ENCODE measurements at places on chromosomes 2 and 18.

GRCh38 chr2:31256611-31257382 is 22.8 kb downstream of the EHD3 start:
- DNase-seq = no peak

DNA sequence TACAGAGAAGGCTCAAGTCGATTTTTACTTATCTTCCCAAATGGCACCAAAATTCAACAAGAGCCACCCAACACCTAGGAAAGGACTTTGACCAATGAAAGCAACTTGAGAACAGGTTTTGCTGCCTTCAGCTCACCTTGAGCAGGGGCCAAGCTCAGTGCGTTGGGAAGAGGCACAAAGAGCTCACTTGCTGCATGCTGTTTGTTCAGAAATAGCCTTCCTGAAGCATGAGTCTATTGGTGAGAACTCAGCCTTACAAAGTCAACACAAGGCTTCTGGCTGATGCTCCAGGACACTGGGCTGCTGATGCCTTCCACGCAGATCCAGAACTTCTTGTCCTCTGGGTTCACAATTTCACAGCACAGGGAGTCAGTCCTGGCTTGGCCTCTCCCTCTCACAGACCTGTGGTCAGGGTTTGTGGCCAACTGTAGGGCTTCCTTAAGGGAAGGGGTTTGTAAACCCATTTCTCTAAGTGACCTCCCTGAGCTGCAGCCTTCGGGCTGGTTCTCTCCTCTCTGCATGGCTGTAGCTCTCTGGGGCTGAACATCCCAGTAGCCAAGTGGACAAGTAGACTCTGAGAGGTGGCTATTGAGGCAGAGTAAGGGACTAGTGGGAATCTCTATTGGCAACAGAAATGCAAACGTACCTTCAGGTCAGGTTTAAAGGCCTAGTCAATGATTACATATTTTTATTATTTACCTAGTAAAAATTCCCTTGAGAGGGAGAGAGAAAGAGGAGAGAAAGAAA is 124.7 kb upstream of the GATA6 start:
- no peak for DNase-seq

DNA sequence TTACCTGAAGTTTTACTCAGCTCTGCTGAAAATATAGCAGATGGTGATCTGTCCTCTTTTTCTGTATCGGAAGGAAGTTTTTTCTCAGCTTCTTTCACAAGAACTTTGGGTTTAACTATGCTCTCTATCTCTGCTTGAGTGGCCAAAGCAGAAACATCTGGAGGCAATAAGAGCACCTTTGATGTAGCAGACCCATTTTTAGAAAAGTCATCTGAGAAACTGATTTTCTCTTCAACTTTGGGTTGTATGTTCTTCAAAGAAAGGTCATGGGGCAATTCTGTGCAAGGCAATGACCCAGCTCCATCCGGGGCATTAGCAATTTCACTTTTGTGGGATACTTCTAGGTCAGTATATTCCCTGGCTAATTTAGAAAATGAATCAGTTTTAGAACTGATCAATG is 25.2 kb downstream of the RTN4 start:
- no peak for DNase-seq

- DNase-seq = no peak
Measured at GRCh38 chr2:222427646-222428301, 3.4 kb downstream of the SGPP2 start.

GRCh38 chr2:84652431-84652830 is 136.1 kb downstream of the DNAH6 start:
- DNase-seq = no peak

- no peak for DNase-seq
Measured at GRCh38 chr18:9846162-9846925, 39.4 kb upstream of the TXNDC2 start.

DNA sequence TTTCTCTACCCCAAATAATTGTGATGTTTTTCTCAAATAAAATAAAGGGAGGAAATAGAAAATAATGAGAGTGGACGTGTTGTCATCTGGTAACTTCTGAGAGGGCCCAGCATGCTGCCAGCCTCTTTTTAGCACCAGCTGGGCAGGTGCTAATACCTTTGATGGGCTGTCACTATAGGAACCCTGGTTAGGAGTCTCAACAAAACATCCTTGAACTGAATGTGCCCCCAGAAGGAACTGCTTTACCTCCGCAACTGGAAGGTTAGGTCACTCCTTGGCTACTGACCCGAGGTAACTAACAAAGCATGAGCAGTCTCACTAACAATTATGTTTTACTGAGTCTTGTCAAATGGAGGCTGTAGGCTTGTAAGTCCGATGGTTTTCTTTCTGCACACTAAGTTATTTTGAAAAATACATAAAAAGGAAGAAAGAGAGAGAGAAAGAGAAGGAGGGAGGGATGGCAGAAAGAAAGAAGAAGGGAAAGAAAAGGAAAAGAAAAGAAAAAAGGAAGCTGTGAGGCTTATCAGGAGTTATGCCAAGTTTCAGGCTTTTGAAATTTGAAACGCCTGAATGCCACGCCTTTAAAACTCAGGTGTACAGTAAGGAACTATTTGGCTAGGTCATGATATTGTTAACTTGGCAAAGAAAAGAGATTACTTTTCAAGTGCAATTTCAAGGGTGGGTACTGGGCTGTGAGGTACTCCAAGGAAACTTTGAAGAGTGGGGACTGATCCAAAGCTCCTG is 91.0 kb downstream of the TGIF1 start:
- DNase-seq = no peak

DNA sequence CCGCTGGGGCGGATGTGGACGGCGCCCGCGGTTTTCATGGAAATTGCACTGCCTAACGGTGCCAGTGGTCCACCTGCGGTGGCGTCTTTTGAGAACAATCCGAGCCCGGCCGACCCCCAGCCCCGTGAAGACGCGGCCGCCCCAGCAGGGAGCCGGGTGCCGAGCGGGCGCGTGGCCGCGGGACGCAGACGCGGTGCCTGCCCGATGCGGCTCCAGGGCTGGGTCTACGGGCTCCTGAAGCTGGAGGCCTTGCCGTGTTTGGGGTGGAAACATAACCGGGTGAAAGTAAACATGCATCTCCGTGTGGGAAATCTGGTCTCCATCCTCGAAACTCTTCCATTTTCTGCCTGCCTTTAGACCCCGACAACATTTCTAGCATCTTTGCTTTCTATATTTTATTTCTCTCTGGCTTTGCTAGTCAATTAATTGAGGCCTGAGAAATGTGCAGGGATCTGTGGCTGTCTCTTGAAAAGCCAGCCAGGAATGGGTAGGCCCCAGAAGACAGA is 572 bp downstream of the INPP4A start:
- DNase-seq = no peak

All from activated naive CD4-positive, alpha-beta T cell treated with anti-CD3 and anti-CD28 coated beads, Interleukin-2, amount 50 U/mL, for 72 hours (primary cell).